ELF-1 (cell line): ENCODE measurements at places on chromosomes 12 and 14.

DNA sequence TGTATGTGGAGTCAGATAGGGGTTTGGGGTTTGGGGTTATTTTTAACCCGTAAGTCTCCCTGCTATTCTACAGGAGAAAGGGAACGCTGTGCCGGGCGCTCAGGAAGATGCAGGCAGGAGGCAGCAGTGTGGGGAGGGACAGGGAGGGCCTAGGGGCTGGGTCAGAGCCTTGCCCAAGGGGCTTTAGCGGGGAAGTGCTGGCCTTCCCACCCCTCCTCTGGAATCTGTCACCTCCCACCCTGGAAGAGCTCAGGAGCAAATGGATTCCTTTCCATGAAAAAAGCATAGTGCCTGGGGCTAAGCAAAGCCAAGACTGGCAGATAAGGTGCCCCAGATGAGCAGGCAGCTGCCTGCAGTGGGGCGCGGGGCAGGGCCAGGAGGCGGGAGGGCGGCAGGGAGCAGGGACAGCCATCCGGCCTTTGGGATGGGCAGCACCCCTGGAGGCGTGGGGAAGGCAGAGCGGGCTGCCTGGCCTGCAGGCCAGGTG lies 7.3 kb upstream of the INF2 start:
- peak; percentile 99 for DNase-seq

DNA sequence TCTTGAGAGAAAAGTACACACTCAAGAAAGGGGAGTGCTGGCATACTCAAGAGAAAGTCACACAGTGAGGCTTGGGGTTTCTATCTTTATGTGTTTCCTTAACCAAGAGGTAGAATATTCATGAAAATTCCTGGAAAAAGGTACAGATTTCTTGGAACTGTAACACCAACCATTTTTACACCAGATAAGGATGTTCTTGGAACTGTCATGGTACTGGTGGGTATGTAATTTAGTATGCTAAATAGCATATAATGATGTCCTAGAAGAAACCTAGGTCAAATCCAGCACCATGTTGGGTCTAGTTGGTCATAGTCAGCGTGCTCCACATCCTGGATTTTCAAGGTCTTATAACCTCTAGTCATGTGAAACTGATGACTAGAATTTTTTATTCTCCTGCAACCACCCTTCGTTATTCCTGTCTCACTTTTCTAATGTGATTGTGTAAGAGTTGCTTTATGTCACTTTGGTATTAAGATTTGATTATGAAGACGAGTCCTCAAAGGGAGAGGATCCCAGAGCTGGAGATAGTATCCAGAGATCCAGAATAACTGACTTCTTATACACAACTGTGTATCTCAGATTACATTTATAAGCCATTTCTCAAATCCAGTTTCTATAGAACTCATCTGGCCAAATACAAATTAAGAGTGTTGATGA lies 510.1 kb downstream of the TMTC2 start:
- no peak for DNase-seq

- DNase-seq, result peak; percentile 17
Observed at GRCh38 chr12:3837049-3837448, 36.1 kb downstream of the PARP11 start.

GRCh38 chr12:16939871-16940306 lies 333.9 kb upstream of the LMO3 start:
- DNase-seq, result peak; percentile 88

DNA sequence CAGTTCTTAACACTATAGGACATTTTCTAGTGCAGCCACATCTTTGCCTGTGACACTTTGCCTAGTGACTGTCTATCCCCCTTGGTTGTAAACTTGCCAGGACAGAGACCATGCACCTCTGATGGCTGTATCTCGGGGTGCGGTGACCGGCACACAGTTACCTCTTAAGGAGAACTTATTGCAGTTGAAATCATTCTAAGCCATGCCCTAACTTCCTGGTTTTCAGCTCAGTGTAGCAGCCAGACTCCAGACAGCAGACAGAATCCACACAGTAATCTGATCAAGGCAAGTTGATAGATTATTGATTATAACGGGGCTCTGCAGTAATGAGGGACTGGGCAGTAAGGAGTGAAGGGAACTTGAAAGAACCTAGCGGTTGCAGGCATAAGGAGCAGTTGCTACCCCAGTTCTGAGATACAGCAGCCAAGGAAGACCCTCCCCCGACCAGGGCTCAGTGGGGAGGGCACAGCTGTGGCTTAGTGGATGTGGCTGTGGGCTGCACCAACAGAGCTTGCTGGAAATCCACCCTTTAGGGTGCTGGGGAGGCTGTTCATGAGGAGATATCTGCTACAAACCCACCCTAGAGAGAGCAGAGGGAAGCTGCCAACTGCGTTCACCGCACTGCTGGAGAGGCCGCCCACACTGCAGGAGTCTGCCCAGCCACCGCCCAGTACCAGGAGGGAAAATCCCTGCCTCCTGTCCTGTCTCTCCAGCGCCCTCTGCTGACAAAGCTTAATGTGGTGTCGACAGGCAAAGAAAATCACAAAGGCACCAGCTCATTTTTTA lies 58.2 kb upstream of the BEGAIN start:
- peak; percentile 90 for DNase-seq

DNA sequence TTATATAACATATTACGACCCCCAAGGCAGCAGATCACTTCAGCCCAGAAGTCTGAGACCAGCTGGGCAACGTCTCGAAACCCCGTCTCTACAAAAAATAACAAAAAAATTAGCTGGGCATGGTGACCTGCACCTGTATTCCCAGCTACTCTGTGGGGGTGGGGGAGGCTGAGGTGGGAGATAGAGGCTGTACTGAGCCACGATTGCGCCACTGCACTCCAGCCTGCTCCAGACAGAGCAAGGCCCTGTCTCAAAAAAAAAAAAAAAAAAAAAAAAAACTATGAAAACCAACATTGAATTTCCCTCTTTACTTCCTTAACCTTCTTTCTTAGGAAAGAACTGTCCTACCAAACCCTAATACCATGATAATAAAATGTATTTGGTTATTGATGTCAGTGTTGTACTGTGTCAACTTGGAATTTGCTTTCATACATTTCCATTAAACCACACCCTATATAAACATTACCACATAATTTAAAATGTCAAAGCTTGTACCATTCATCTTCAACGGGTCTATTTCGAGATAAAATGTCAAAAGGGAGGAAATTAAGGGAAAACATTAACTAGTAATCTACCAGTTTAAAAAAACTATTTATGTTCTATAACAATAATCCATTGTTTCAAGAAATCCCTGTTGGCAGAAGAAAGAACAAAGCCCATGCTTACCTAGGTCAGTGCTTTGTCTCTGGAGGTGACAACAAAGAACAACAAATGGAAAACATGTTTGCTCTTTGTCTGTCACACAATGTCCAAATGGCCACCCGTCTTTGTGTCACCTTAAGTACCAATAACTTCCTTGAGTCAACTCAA lies 17.4 kb downstream of the GALNT4 start:
- DNase-seq, result no peak

- no peak for DNase-seq
Observed at GRCh38 chr14:104514156-104514848, 65.3 kb upstream of the C14orf180 start.

GRCh38 chr12:89481213-89481914 lies 43.2 kb downstream of the GALNT4 start:
- no peak for DNase-seq

DNA sequence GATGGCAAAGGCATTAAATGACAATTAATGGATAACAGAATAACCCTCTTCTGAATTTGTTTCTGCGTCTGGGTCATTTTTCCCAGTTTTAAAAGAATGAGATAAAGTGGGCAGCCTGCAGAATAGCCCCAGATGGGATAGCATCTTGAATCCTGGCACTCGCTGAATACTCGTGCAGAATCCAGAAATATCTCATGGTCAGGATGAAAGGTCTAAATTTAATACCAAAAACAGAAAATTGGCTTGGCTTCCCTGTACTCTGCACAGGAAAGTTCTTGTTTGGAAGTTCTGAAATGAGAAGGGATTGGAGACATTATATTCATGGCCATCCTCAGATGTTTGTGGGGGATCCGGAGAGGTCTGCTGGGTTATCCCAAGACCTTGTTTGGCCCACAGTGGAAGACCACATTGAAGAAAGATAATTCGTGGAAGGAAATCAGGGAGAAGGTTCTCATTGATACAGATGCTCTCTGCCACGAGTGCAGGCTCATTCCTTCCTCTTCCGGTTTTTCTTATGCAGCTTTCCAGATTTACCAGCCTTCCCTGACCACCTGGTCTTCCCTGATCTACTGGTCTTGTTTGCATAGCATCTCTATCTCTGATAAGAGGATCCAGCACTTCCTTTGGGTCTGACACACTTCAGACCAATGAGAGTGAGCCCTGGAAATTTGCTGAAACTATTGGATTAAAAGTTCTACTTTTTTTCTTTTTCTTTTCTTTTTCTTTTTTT lies 6.0 kb upstream of the IFT81 start:
- DNase-seq, result no peak
